ENCODE measurements at places on chromosomes 3 and 15.
A peak's percentile ranks its signal among the peaks of the same experiment; 100 is the strongest.

DNA sequence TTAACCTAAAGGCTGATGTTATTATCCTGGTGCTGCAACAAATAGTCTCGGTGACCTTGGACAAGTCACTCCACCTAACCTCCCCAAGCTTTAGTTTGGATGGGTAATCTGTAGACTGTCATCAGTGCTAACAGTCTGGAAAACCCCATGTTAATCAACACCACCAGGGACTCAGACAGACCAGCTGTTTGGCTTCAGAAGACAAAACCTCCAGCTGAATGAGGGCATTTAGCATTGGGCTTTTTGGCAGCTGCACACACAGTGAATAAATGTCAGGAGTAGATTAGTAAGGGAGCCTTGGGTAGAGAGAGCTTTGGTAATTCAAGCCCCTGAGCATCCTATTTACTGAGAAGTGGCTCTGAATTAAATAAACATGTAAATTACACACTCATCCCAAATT lies 24.9 kb upstream of the C3orf80 start:
- no peak for DNase-seq

GRCh38 chr3:187072511-187072910 lies 66.8 kb downstream of the RPL39L start:
- no peak for DNase-seq

GRCh38 chr3:57161915-57162314 lies 3.2 kb downstream of the IL17RD start:
- DNase-seq: no peak

DNA sequence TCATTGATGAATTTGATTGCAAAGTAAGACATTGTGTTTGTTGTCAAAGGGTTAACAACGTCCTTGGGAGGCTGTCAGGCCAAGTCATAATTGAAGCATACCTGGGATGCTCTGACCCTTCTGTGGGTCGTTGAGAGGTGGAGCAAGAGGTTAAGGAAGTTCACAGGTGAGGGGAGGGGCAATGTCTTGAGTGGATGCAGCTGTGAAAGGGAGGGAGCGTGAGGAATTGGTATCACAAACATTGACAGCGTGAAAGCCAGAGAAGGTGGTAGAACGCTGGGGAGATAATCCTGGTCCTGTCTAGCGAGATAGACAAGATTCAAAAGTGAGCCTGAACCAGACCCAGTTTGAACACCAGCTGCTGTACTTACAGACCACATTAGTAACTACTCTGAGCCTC lies 79.4 kb downstream of the HES1 start:
- no peak for DNase-seq

DNA sequence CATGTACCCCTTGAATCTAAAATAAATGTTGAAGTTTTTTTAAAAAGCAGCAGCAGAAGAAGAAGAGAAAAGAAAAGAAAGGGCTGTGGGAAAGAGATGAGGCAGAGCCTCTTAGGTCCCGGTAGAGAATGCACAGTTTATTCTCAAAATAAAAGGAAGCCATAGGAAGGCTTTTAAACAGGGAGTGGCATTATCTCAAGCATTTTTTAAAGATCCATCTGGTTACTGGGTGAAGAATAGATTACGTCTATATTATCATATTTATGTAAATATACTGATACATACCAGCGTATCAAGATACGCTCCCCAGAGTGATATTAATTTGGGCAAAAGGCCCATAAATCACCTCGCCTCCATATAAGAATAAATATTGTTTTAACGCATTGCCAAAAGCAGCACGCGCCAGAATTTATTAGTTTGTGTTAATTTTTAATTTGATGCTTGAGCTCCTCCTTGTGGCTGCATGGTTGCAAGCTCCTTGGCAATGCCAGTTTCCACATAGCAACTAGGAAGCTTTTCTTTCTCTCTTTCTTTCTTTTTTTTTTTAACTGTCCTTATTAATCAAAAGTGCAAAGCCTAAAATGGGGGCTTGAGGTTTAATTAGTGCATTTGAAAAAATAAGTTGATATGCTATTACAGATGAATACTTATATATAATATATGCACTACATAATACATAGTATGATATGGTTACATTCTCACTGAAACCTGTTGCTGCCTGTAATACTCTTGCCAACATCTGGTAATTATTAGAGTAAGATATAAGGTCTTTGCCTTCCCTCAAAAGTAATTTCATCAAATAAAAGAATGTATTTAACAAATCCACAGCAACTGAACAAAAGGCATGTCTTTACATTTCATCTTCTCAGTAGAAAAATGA lies 242.8 kb upstream of the UBE2E2 start:
- DNase-seq: peak; percentile 3

DNA sequence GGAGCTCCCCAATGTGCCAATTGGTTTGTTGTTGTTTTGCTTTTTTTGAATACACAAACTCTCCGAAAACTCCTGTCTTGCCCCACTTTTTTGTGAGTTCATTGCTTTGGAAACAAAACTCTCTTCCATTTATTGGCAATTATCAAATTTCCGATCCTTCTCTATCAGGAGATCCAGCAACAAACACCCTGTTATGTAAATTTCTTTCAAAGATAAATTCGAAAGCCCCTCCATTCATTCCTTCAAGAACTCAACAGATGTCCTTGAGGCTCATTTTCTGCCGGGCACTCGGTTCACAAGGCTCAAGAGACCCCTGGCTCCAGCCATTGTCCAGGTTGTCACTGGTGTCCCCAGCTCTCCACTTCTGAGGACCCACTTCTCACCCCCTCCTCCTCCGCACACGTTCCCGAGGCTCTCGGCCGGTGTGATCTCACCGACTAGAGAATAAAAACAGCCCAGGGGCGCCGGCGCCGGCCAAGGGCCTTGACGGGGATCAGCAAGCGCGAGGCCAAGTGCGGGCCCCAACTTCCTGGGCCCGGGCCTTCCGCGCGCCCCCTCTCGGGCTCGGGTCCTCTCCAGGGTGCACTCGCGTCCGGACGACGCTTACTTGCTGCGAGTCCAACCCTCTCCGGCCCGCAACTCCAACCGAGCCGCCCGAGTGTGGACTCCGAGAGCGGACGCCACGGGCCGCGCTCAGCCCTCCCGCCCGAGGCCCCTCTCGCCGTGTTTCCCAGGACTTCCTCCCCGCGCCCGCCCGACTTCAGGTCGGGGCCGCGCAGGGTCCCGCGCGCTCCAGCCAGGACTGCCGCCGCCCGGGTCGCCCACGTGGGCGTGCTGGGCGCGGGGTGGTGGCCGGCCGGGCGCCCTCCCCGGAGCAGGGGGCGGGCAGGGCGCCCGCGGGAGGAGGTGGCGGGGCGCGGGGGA lies 533 bp upstream of the SMAD3 start:
- DNase-seq: no peak

GRCh38 chr15:44918136-44918535 lies 38.4 kb upstream of the TERB2 start:
- no peak for DNase-seq

DNA sequence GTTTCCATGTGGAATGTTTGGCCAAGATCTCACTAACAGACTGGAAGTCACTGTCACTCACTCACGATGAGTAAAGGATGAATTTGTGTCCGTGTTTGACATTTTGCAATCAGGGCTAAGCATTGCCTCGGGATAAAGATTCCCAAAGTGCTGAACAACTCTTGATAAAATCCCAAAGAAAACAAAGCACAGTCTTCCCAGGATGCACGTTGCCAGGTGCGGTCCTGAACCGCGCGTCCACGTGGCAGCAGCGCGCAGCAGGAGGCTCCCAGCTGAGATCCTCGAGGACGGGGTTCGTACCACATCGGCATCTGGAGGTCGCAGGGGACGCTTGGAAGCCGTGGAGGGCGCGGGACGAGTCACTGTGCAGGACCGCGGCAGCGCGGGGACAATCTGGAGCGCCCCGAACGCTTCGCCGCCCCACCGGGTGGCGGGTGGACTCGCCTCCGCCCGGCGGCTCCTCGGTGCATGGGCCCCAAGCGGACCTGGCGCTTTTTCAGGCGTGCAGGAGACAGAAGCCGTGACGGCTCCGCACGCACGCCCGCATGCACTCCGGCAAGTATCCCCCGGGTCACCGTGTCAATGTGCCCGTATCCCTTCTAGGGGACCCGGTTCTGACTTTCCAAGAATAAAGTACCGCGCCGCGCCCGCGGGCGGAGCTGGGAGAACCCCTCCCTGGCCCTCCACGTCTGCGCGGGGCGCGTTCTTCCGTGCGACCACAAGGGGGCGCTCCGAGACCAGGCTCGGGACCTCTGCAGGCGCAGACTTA lies 17.7 kb downstream of the CPN2 start:
- peak; percentile 86 for DNase-seq

GRCh38 chr15:100703032-100703578 lies 100.7 kb downstream of the ASB7 start:
- peak; percentile 4 for DNase-seq

DNA sequence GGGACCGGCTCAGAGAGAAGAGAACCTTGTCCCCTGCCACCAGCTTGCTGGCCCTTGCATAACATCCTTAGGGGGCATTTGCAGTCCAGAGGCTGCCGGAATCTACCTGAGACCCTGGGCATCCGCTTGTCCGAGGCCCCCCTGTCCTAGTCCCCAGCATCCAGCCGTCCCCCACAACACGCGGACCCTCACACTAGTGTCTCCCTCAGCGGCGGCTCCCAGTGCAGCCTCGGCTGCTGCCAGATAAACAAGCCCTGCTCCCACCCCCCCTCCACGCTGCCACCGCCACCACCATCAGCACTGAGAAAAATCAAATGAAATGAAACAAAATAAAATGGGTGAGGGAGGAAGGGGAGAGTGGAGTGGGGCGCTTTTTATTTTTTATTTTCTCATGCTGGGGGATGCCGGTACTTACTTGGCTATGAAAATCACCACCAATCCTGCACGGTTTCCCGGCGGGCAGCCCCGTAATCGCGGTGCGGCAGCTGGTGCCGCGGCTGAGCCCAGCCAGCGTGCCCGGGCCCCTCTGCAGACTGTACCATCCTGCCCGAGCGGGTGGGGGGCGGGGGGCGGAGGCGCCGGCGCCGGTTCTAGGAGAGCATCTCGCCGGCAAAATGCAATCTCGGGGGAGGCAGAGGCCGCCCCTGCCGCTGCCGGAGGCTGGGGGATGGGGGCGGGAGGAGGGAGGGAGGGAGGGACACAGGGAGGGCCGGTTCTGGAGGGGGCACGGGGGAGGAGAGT lies at the start of gene ATP2B2:
ATP2B2 (minus strand) TSS at position 537 of the 741 bp plus-strand sequence. CDS start 56,043 bp downstream, outside the sequence.
- DNase-seq: no peak

- peak; percentile 63 for DNase-seq
Observed at GRCh38 chr3:127629467-127630403, 750 bp downstream of the PODXL2 start.

GRCh38 chr3:131912255-131912654 lies 122.6 kb downstream of the CPNE4 start:
- DNase-seq: no peak

DNA sequence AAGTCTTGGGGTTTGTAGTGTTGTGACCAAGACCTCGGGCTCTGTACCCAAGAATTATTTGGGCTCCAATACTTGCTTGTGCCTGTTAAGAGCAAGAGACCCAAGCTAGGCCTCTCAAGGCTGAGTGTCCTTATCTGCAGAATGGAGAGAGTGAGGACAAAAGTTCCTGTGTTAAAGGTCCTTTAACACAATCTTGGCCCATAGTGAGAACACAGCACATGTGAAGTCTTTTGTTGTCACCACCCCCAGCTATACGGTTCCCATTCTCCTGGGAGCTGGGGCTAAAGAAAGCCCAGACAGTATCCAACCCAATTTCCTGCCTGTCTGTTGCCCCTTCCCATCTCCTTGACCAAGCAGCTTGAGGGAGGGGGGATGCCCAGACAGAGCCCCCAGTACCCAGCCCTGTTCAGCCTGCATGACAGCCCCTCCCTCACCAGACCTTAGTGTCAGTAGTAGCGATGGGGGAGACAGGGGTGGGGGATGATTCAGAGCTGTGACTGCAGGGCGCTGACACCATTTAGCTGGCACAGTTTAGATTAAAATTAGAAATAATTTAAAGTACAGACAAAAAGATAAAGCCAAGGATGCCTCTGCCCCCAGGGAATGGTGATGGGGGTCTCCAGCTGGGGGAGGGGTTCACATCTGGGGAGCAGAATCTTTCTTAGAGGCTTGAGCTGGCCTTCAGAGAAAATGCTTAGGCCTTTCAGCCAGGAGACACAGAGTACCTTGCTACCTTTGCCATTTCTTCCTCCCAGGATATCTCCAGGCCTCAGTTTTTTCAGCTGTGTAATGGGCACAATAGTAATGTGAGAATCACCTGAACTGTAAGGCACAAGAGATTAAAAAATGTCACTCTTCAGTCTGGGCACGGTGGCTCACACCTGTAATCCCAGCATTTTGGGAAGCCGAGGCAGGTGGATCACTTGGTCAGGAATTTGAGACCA lies 2.7 kb downstream of the PRKCD start:
- DNase-seq: no peak

DNA sequence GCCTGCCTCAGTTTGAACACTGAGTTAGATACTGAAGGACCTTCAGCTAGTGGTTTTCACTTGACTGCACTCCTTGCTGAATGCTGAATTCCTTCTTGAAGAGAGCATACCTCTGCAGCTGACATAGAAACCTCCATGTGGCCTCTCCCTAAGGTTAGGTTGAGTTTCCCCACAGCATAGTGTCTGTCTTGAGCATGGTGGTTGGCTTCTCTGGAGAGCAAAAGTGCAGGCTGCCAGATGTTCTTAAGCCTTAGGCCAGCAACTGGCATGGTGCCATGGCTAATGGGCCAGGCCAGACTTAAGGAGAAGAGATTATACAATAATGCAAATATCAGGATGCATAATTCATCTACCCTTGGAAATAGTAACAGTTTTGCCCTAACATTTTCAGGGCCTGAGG lies 545.6 kb upstream of the ZNF385D start:
- no peak for DNase-seq

DNA sequence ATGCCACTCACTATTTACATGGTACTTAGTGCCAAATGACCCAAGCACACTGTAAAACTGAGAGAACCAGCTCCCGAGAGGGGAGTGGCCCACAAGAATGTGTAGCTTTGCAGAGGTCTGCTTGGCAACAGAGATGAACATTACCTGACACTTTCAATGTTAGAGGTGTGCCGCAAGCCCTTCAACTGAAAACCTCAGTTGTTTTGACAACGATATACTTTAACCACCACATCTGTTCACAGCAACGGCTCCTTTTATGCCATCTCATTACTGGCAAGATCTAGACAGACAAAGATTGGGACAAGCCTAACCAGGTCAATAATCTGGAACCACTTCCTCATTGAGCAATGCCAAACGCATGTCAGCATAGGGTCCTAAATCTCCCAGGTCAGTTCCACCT lies 23.7 kb downstream of the NEK10 start:
- DNase-seq: no peak

- DNase-seq: no peak
Observed at GRCh38 chr15:75140080-75140879, 61.4 kb upstream of the C15orf39 start.

- no peak for DNase-seq
Observed at GRCh38 chr15:69508659-69509058, 56.0 kb downstream of the RPLP1 start.

- DNase-seq: no peak
Observed at GRCh38 chr15:49645277-49645676, 24.4 kb downstream of the DTWD1 start.

- no peak for DNase-seq
Observed at GRCh38 chr3:8492744-8493511, 8.7 kb upstream of the LMCD1 start.

DNA sequence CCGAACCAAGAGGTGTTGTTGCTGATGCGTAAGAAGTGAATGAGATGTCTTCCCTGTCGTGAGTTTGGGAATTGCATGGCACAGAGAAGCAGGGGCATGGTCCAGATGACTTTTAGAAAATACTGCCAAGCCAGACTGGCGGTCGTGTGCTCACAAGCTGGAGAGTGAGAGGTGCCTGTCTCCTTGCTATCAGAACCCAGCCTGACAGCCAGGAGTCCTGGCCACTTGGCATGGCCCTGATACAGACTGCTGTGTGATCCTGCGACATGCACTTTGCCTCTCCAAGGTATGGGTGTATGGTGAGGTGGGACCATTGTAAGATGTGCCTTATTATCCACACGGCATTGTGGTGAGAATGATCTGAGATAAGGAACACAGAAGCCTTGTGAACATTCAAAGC lies 93.0 kb downstream of the SMAD3 start:
- no peak for DNase-seq

GRCh38 chr3:12741209-12741608 lies 17.9 kb downstream of the TMEM40 start:
- DNase-seq: no peak

All from HL-60 (cell line).